NCI-H146 (cell line): ENCODE measurements at places on chromosomes 5 and 9.

DNA sequence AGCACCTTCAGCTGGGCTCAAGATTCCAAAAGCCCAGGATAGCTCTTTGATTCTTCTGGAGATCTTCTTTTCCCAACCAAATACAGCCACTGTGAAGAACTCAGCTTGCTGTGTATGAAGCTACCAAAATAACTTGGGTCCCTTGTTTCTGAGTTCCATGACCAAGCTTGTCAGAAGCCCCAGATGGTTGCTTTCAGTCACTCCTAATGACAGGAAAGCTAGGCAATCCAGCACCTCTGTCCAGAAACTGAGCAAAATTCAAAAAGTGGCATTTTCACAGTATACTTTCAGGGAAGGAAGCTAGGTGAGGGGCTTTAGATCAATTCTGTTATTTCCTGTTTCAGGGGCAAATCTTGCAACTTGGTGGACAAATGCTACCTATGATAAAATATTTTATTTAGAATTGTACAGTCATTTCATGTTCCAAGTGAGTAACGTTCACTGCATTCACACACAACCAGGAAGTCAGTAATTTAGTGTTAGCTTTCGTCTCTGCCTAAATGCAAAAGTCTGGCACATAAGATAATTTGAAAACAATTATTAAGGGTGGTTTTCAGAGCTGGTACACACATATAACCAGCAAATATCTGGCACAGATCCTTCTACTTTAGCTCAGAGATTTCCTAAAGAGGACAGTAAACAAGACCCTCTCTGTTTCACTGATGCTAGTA, 330.1 kb downstream of the GLIS3 start:
- no peak for DNase-seq

DNA sequence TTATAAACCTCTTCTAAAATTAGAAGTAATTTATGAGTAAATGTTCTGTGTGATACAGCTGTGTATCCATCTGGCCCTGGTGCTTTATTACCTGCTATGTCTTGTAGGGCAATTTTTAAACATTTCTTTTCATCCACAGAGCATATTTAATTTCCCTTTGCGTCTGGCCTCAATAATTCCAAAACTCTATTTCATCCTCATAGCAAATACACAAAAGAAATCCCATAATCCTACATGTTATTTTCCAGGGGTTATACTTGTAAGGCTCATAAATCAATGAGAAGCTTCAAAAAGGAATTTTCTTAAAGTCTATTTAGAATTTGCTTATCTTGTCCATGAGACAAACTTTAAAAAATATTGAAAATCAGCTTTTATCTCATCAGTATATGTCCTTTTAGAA, 167.0 kb downstream of the TTC39B start:
- no peak for DNase-seq

DNA sequence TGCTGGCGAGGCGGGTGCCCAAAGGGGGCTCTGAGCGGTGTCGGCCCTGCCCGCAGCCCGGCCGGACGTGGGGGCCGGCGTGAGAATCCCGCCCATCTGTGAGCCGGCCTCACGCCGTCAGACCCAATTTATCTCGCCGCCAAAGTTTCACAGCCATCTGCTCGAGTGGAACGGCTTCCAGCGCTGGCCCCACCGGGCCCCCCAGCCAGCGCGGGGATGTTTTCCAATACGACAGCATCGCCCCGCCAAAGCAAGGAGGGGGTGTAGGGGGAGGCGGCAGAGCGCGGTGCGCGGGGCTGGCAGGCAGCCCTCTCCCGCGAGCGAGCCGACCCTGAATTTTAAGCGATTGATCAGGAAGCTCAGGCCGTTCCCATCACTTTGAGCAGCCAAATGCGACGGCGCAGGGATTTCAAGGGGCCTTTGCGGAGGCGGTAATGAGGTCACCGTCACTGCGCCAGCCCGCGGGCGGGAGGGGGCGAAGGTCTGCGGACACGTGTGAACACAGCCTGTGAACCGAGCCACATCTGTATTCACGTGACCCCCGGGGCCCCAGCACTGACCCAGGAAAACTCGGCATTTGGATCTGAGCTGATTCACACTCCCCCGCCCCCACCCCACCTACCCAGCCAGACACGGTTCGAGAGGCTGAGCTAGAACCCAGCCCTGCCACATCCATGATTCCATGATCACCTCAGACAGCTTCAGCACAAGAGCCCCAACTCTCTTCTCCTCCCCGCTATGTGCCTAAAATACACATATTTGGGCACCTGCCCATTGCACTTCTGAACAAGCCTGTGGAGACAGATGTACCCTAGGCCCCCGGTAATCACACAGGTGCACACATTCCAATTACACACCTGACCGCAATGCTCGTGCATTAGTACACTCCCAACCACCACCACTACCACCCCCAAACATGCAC, 47.8 kb upstream of the PSD2 start:
- DNase-seq, result peak; percentile 12

GRCh38 chr9:81885602-81886001, 42.6 kb upstream of the SPATA31D4 start:
- DNase-seq, result no peak

DNA sequence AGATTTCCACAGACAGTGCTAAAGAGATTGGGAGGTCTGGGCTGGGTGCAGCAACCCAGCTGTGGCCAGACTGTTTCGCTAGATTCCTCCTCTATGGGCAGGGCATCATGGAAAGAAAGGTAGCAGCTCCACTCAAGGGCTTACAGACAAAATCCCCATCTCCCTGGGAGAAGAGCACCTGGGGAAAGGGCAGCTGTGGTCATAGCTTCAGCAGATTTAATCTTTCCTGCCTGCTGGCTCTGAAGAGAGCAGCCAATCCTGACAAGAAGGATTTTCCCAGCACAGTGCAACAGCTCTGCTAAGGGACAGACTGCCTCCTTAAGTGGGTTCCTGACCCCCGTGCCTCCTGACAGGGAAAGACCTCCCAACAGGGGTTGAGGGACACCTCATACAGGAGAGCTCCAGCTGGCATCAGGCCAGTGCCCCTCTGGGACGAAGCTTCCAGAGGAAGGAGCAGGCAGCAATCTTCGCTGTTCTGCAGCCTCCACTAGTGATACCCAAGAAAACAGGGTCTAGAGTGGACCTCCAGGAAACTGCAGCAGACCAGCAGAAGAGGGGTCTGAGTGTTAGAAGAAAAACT, 1379.3 kb upstream of the ACO1 start:
- no peak for DNase-seq

- no peak for DNase-seq
Observed at GRCh38 chr5:101535626-101536025, 632.5 kb upstream of the ST8SIA4 start.

DNA sequence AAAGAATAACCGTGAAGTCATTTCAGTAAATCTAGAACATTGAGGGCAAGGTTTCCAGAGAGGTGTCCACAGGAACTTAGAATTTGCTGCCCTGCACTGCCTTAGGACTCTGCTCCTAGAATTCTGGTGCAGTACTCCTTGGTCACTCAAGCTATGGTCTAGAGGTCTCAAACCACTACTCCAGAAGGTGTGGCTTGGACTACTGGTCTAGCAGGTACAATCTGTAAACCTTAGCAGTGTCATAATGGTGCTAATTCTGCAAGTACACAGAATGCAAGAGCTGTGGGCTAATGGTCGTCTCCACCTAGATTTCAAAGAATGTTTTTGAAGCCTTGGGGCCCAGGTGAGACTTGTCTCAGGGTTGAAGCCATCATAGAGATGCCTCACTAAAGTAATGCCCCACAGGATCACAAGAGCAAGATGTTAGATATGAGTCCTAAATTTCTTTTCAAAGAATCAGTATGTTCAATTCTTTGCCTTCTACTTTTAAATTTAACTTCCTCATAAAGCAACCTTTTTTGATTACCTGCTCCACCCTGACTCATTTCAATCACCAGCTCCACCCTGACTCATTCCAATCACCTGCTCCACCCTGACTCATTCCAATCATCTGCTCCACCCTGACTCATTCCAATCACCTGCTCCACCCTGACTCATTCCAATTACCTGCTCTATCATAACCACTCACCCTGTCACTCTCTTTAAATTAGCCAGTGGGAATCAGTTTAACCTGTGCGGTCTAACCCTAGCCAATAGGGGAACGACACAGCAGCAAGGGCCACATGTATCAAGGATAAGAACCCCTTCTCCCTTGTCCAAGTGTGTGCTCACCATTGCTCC, 1111.8 kb upstream of the ACO1 start:
- DNase-seq, result peak; percentile 18
